Omental fat pad (tissue), 4 donors: ENCODE measurements at places on chromosomes 6 and 20.
A peak's percentile ranks its signal among the peaks of the same experiment; 100 is the strongest.

GRCh38 chr6:35370124-35370741, 27.9 kb downstream of the PPARD start:
- DNase-seq, result no peak

- DNase-seq, result no peak
These were observed 72.6 kb upstream of the THBS2 start for GRCh38 chr6:169326067-169326799.

DNA sequence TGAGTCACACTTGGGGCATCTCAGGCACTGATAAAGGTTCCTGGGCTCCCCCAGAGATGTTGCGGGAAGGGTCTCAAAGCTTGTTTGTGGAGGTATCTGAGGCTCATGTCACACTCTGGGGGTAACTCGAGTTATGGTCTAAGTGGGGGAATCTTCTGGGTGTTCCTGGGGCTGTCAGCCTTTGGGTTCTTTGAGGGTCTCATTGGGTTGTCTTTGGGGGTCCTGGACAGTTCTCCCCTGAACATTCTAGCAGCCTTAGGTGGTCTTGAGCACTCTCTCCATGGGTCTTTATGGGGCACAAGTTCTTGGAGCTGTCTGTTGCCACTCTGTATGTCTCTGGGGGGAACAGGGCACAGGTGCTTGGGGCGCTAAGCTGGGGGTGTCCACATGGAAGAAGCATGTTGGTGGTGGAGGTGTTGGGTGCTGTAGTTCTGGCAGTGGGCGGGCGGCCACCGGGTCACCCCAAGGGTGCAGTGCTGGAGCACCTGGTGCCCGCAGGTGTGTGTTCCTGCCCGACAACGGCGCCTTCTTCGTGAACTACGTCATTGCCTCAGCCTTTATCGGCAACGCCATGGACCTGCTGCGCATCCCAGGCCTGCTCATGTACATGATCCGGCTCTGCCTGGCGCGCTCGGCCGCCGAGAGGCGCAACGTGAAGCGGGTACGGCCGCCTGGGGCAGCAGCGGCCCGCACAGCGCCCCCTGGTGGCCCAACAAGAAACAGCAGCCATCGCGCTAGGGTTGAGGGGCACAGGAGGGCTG, 7.1 kb upstream of the CAPN11 start:
- peak; percentile 74 for DNase-seq

- no peak for DNase-seq
These were observed 18.7 kb upstream of the SFT2D1 start for GRCh38 chr6:166361077-166361429.

GRCh38 chr20:381581-382290, 1.2 kb downstream of the TRIB3 start:
- no peak for DNase-seq

- no peak for DNase-seq
These were observed 13.7 kb upstream of the FAM110A start for GRCh38 chr20:819680-820322.

DNA sequence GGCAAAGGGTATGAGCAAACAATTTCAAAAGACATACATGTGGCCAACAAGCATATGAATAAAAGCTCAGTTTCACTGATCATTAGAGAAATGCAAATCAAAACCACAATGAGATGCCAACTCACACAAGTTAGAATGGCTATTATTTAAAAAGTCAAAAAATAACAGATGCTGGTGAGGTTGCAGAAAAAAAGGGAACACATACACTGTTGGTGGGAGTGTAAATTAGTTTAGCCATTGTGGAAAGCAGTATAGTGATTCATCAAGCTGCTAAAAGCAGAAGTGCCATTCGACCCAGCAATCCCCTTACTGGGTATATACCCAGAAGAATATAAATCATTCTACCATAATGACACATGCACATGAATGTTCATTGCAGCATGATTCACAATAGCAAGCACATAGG, 6.7 kb upstream of the KHDC1L start:
- DNase-seq, result no peak

- no peak for DNase-seq
These were observed 1383.5 kb upstream of the DEFB115 start for GRCh38 chr20:29873946-29874345.

GRCh38 chr20:13638496-13639149, at the start of gene TASP1:
Gene TASP1 (minus strand): TSS chr20:13638932. CDS start chr20:13630078, 8,854 bp downstream.
- peak; percentile 92 for DNase-seq

GRCh38 chr6:2839982-2840748, 1.5 kb downstream of the SERPINB1 start:
- DNase-seq, result no peak

- no peak for DNase-seq
These were observed 89.4 kb downstream of the DTNBP1 start for GRCh38 chr6:15573384-15573783.

GRCh38 chr6:158816329-158816728, 2.8 kb downstream of the EZR start:
- no peak for DNase-seq

GRCh38 chr6:100230115-100230952, 234.4 kb downstream of the SIM1 start:
- no peak for DNase-seq

GRCh38 chr6:162154930-162155329, 572.6 kb downstream of the PRKN start:
- DNase-seq, result no peak

DNA sequence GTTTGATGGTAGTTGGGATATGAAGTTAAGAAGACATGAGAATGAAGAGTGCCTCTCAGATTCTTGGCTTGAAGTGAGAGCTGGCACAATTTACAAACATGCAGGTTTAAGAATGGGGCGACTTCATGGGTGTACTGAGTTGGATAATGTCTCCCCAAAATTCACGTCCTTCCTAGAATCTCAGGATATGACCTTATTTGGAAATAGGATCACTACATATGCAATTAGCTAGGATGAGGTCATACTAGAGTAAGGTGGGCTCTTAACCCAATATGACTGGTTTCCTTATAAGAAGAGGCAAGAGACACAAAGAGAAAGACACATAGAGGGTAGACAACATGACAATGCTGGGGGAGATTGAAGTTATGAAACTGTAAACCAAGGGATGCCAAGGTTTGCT, 5.2 kb downstream of the PKIB start:
- no peak for DNase-seq

- no peak for DNase-seq
These were observed 366.4 kb downstream of the BTBD9 start for GRCh38 chr6:38273325-38273724.

DNA sequence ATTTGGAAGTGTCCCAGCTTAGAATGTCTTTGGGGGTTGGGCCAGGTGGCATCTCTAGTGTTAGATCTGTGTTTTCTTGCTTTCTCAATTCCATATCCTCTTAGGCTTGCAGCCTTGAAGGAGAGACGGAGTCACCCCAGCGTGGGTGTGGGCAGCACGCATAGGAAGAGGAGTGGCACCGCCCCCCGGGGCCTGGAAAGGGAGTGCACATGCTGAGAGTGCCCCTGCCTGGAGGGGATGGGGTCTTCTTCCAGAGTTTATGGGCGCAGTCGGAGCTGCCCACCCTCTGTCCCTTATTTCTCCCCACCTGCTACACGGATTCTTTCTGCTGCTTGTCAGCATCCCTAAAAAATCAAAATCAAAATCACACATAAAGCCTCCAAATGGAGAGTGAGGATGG, 309.7 kb downstream of the QKI start:
- DNase-seq, result no peak

DNA sequence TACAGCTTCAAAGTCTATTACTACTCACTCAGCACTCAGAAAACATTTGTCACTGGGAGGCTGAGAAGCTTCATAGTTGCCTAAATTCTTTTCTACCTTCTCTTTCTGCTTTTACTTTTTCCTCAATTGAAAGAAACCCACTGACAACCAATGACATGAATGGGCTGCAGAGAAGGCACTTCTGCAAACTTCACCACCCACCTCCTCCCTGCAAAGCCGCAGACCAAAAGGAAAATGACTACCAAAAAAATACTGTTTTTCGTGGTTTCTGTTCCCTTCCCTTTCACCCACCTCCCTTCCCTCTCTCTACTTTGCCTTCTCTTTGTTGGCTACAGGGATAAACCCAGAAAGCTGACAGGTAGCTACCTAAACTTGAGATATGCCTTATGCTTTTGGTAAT, 3.2 kb downstream of the GNAS-AS1 start:
- no peak for DNase-seq

DNA sequence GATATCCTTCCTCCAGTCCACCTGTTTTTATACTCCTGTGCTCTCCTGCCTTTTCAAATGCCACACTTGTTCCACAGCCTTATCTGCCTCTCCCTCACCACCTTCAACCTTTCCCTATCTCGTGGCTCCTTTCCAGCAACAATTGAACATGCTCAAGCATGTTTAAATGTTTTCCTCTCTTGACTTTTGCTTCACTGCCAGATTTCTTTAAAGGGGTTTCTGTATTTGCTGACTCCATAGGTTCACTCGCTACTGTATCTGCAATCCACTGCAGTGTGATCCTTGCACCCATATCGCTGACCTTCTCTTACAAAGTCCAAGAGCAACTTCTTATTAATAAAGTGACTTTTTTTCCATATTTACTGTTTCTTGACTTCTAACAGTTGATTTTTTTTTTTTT, 11.2 kb upstream of the GMNN start:
- no peak for DNase-seq

- DNase-seq, result no peak
These were observed 950.8 kb downstream of the HACE1 start for GRCh38 chr6:103908898-103909297.

DNA sequence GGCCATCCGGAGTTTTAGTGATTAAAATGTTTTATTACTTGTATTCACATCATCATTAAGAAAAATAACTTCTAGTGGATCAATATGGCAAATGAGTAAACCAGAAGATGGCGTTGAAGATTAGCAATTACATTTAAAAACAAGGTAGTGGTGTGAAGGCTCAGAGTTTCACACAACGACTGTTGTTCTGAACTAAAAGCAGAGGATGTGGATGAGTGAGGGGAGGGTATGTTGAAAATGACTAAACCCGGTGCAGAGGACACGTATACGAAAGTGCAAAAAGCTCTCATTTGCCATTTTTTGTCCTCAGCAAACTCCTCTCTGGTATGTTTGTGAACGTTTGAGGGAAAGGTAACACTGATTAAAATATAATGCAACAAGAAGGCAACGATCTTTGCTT, 1.9 kb upstream of the IRF4 start:
- DNase-seq, result no peak

DNA sequence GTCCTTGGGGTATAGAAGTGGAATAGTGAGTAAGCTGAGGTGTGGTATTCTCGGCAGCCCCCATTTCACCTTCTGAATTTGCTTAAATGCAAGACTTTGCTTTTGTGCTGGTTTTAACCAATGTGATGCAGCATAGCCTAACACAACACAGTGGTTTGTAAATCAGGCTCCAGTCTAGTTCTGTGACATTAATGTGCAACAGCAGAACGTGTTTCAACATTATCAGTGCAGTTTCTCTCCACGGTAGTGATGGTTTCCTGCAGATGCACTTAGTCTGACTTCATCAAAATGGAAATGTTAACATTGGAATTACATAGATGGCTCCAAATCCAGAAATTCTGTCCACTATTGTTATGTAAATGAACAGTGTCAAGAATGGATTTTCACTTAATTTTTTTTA, 139.5 kb downstream of the ZFAND3 start:
- no peak for DNase-seq

DNA sequence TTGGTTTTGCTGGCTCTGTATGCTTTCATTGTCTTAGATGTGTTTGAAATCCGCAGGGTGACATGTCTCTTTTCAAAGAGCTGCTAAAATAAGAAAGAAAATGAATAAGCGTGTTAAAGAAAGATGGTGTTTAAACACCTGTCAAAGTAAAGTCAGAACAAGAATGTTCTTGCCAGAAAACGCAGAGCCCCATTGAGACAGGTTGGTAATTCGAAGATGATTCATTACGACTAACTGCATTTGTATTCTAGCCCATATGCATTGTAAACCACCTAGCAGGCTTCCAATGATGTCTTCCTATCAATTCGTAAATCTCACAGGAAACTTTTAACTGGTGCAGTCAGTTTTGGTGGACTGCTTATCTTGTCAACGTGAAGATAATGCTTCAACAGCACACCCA, 16.8 kb downstream of the PHACTR2 start:
- DNase-seq, result no peak

GRCh38 chr6:118400582-118400981, 147.5 kb upstream of the PLN start:
- DNase-seq, result no peak

DNA sequence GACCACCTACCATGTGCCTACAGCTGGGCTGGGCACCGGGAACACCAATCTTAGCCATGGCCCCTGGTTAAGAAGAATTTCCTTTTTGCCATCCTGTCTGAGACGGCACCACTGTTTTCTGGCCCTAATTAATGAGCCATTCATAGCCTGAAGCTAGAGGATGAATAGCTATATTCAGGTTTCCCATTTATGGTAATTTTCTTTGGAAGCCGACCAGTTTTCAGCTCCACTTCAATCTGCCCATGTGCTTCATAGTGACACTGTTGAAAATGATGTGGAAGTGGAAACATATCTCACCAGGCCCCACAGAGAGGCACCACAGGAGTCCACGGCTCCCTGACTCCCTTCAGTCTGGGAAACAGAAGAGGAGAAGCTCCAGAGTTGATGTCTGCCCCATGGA, 22.6 kb upstream of the ULBP3 start:
- DNase-seq, result no peak

- no peak for DNase-seq
These were observed 120.8 kb downstream of the BACH2 start for GRCh38 chr6:90175627-90176538.

DNA sequence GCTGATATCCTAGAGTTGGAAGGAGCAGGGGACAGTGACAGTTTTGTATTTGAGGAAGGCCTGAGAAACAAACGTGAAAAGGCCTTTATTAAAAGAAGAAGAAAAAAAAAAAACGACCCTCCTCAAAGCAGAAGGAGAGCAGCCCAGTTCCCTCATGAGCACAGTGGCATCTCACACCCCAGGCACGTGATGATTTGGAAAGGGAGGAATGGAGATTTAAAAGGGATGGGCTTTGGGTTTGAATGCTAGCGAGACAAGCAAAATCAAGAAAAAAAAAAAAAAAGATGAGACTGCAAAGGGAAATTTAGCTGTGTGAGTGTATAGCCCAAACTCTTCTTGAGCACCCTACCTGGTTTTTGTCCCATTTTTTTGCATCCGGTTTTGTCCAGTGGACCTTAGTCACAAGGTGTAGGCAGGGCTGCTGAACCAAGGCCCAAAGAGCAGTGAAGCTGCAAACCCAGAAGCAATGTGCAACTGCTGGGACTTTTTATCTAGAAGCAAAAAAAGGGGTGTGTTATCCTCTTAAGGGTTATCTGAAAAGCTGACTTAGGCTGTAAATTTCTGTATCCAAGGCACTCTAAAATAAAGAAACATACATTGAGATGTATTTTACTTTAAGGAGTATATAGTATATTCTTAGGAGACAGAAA, 54.5 kb upstream of the RREB1 start:
- DNase-seq, result no peak

DNA sequence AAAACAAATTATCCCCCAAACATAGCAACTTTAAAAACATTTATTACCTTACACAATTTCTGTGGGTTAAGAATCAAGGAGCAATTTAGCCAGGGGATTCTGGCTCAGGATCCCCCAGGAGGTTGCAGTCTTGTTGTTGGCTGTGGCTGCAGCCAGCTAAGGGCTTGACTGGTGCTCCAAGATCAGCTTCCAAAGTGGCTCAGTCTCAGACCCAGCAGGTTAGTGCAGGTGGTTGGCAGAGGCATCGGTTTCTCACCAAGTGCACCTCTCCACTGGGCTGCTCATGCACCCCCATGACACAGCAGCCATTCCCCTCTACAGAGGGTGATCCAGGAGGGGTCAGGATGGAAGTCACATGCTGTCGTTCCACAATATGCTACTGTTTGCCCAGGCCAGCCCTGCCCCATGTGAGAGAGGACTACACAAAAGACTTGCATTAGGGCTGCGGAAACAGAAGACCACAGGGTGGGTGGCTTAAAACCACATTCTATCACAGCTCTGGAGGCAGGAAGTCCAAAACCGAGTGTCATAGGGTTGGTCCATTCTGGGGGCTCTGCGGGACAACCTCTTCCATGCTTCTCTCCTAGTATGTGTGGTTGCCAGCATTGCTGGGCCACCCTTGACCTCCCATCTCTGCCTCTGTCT, 125.8 kb downstream of the C6orf118 start:
- no peak for DNase-seq
